ENCODE measurements at places on chromosomes 7 and 10.

DNA sequence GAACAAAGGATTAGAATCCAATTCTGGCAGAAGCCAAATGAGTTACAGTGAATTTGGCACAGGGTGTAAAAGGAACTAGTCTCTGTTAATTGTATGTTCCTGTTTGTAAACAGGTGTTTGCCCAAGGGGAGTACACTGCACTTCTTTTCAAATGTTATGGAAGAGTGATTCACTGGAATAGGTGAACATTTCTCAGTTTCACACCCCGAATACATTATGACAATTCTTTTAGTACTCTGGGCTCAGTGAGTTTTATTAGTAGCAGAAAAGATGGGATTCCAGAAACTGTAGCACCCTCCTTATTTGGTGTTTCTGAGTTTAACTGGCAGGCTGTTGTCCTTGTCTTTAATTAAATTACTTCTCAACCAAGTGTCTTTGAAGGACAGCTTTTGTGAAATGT is 329.2 kb downstream of the BBS9 start:
- DNase-seq: no peak

DNA sequence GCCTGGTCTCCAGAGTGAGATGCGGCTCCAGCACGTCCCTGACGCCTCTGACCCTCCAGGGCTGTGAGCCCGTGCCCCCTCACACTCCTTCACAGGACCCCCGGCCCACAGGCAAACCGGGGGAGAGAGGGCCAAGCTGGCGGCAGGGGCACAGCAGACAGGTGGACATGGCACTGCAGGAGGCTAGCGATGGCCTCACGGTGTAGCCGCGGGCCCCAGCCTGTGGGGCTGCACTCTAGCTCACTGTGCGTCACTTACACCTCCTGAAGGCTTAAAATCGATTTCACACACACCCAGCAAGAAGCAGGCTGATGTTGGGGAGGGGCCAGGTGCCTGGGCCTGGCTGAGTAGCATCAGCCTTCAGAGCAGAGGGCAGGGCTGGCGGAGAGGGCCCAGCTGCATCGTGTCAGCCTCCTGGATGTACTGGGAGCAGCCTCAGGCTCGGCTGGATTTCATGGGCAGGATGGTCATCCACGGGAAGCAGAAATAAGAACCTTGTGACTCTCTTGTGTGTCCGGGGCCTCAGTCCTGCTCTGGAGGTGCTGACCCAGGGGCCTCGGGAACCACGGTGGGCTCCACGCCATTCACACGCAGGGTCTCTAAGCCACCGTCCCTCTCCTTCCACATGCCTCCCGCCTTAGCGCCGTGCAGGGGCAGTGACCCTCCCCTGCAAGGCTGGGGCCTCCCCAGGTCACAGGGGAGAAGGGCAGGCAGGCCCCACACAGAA is 19.4 kb upstream of the KNDC1 start:
- no peak for DNase-seq

- DNase-seq: no peak
Measured at GRCh38 chr10:71237843-71238623, 25.7 kb downstream of the UNC5B start.

DNA sequence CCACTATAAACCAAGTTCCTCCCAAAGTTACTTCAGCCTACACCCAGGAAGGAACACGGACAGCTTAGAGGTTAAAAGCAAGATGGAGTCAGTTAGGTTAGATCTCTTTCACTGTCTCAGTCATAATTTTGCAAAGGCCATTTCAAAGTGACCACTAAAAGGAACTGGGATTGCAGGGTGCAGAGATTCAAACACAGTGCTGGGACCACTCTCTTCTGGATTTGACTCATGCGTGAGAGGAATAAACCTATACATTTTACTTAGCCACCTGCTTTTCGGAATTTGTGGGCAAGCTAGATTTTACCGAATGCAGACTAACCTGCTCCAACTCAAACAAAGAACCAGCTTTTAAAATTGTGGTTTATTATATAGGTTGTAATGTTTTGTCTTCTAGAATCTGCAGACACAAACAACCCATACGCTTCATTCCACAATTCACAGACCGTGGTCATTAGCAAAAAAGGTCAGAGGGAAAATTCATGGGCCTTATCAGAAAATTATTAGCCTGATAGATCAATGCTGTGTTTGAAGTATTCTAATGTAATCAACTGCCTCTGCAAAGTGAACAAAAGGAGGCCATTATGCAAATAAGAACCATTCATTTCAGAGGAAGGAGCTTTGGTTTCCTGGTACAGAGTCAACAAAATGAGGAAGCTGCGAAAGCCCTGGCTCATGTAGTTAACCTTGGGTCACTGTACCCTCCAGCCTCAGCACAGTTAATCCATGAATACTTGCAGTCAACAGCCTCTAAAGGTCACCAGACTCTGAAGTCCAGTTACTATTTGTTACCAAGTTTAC is 342.7 kb upstream of the KLF6 start:
- DNase-seq: no peak

- DNase-seq: peak; percentile 68
Measured at GRCh38 chr10:99631496-99631895, 11.3 kb upstream of the SLC25A28 start.

- DNase-seq: no peak
Measured at GRCh38 chr10:6164271-6165095, 38.2 kb upstream of the PFKFB3 start.

GRCh38 chr10:53022611-53023088 is 250.1 kb upstream of the MBL2 start:
- no peak for DNase-seq

DNA sequence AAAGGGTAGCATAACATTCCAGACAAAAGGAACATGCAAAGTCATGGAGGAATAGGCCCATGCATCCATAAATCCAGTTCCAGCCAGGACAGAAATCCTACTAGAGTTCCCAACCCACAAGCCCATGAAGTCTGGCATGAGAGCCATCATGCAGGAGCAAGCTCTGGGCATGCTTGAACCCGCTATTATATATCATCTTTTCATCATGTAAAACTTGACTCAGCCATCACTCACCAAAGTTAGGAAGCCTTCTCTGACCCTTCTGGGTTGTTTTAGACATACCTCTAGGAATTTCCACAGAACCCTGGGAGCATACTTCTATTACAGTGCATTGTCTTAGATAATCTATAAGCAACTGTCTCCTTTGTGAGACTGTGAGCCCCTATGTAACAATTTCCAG is 293.0 kb upstream of the NPSR1 start:
- peak; percentile 95 for DNase-seq

- no peak for DNase-seq
Measured at GRCh38 chr7:122626785-122627184, 72.1 kb downstream of the RNF133 start.

DNA sequence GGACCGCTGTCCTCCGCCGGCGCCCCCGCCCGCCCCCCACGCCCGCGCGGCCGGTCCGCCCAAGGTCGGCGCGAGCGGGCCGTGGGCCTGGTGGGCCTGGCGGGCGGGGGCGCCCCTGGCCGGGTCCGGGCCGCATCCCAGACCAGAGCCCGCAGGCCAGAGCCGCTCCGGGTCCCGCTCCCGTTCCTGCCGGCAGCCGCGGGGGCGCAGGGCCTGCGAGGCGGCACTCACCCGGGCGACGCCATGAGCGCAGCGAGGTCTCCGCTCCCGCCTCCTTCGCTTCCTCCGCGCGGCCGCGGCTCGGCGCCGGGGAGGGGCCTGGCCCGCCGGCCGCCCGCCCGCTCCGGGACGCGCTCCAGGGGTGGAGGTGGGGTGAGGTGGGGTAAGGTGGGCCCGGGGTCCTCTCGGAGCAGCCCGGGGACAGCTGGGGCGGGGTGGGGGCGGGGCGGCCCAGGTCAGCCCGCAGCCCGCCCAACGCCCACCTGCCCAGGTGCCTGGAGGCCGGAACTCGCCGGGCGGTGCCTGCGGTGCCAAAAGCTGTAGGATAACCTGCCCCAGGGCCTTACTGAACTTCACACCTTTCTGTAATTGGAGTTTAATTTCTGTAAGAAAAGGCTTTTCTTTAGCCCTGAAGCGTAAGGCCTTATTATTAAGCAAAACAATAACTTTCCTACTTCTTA is at the start of gene URGCP:
Gene URGCP, minus strand, starts transcription at position 266 of the 680 bp plus-strand sequence. Its CDS starts 21 bp downstream, at position 245.
- peak; percentile 10 for DNase-seq

- no peak for DNase-seq
Measured at GRCh38 chr7:80748363-80749042, 110.1 kb downstream of the CD36 start.

DNA sequence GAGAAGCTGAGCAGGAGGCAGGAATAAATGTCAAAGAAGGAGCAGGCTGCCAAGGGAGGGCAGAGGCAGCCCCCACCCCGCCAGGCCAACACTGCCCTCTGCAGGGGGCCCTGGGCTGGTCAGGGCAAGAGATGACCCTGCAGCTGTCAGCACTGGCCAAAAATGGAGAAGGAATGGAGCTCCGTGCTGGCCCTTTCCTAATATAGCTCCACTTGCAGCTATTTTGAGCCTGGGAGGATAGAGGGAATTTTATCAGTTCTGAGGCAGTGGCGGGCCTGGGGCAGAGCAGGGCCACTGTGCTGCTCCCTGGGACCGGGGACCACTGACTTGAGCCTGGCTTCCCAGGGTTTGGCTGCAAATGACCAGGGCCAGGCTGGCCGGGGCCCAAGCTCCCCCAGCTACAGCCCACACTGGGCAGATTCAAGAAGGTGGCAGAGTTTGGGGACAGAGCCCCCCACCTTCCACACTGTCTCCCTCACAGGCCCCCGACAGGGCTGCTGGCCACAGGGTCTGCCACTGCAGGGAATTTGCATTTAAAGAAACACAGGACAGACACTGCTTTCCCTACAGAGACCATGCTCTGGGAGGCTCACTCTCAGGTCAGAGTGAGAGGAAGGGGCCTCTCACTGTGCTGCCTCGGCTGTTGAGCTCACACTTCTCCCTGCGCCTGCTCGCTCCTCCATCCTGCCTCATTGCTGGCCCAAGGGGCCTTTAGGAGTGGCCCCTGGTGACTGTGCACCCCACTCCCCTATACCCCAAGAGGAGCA is 16.2 kb downstream of the LDB3 start:
- DNase-seq: no peak

GRCh38 chr10:94738588-94738987 is 23.9 kb upstream of the CYP2C19 start:
- no peak for DNase-seq

GRCh38 chr7:108007261-108007660 is 4.3 kb upstream of the LAMB1 start:
- DNase-seq: no peak

DNA sequence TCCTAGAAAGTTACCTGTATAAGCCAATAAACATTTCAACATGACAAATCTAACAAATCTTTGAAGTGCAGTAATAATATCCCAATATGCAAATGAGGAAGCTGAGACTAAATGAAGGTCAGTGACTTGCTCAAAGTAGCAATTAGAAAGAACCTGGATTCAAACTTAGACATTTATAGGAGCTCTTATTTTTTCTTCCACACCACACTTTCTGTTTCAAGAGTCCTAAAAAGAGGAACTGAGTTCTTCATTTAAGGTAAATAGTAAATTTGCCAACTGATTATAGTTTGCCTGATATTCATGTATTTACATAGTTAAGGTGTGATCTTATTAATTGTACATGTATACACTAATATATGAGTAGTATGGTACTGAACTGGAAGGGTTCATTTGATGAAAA is 44.0 kb downstream of the KLHDC10 start:
- DNase-seq: no peak

- DNase-seq: no peak
Measured at GRCh38 chr7:71682181-71682580, 550.2 kb downstream of the GALNT17 start.

DNA sequence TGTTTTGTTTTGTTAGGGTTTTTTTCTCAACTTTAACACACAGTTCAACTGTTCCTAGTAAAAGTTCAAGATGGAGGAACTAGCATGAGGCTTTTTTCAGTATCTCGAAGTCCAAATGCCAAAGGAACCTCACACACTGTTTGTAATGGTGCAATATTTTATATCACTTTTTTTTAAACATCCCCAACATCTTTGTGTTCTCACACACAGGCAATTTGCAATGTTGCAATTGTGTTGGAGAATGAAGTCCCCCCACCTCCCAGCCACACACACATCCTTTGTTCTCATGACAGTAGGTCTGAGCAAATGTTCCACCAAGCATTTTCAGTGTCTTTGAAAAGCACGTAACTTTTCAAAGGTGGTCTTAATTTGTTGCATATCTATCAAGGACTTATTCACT is 120.9 kb downstream of the TWIST1 start:
- DNase-seq: no peak

DNA sequence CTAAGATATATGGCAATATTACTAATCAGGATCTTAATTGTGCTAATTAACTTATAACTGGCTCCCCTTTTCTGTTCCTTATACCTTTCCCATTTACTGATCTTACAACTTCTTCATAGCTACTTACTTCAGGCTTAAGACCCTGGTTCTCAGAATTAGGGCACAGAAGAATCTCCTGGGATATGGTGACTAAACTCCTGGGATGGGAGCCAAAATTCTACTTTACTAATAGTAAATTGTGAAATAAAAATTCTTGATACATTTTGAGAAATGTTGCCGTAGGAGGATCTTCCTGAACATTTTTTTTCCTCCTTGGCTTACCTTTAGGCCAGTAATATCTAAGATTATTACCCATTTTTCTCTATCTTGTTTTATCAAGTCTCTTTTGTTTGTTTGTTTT is 309.5 kb downstream of the ATRNL1 start:
- DNase-seq: peak; percentile 59

DNA sequence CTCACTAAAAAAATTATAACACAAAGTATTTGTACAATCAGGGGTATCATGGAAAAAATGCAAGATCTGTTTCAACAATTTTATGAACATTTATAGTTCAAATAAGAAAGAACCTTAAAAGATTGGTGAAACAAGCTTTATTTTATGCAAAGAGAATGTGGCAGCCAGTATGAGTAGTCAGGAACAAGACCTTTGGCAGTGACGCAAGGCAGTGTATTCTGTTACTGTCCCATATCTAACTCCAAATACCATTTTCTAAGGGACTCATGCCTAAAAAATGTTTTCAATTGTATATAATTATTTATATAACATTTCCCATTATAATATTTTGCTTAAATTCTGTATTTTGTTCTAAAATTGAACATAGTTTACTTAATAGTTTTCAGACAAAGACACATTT is 19.1 kb upstream of the FAM53B start:
- DNase-seq: no peak

- no peak for DNase-seq
Measured at GRCh38 chr10:14262836-14263425, 67.8 kb downstream of the FRMD4A start.

- DNase-seq: no peak
Measured at GRCh38 chr7:106870983-106871410, 5.9 kb downstream of the PIK3CG start.

- DNase-seq: peak; percentile 68
Measured at GRCh38 chr10:114615600-114616007, 42.5 kb downstream of the ABLIM1 start.

DNA sequence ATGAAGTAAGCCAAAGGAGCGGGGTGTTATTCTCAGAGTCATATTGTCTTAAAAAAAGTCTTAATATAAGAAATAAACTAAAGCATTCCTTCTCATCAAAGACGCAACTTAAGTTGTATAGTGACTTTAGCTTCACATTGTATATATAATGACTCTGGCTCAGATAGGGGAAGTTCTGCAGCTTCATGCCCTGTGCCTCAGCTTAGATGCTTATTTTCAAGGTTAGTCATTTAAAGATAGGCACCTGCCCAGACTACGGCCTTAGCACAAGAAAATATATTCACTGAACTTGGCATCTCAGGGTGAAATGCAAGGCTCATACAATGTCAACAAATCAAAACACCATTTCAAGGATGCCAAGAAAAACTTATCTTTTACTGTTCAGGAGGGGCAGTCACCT is 52.8 kb upstream of the DNAJB12 start:
- no peak for DNase-seq

GRCh38 chr10:549391-549790 is 140.1 kb downstream of the DIP2C start:
- DNase-seq: no peak

- peak; percentile 95 for DNase-seq
Measured at GRCh38 chr10:14665304-14665703, 109.4 kb downstream of the FAM107B start.

GRCh38 chr7:116920359-116920758 is 32.9 kb upstream of the ST7 start:
- no peak for DNase-seq
